Inflammatory macrophage (primary cell): ENCODE measurements at places on chromosomes 3 and 15.

- DNase-seq = no peak
These were observed 20.2 kb upstream of the PARP14 start for GRCh38 chr3:122660297-122660974.

GRCh38 chr3:190024912-190025311 is 95.8 kb downstream of the P3H2 start:
- DNase-seq = no peak

GRCh38 chr15:101045236-101045646 is 126.1 kb downstream of the LRRK1 start:
- no peak for DNase-seq

DNA sequence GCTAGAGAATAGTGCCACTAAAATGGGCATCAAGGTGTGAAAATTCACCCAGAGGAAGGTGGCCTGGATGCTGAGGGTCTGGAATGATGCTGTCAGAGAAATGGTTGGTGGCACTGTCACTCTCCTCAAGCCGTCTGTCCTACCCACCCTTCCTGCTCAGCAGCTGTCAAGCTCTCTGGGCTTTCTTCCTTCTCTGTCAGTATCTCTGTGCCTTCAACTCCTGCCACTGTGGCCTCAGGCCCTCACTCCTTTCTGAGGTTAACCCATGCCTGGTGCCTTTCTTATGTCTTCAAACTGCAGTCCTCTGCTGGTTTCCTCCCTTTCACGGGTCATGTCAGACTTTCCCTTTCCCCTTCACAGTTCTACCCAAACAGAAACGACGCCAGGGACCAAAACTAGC is 4.4 kb downstream of the MYO5C start:
- no peak for DNase-seq

DNA sequence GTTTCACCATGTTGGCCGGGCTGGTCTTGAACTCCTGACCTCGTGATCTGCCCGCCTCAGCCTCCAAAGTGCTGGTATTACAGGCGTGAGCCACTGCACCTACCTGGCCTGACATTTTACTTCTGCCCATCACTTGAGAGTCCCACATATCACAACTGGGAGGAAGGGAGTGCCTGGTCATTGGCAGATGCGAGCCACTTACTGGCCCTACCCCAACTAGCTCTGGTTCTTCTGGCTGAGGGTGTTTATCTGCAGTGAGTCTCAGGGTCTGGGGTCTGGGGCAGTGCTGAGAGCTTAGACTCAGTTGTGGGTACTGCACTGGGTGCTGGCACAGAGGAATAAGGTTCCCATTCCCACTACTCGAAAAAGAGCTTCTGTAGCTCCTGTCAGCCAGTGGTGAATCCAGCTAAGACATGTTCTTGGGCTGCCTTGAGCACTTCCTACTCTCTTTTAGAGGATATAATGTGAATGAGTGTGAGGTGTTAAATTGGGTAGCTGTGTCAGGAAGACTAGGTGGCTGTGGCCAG is 30.2 kb downstream of the DAG1 start:
- no peak for DNase-seq

DNA sequence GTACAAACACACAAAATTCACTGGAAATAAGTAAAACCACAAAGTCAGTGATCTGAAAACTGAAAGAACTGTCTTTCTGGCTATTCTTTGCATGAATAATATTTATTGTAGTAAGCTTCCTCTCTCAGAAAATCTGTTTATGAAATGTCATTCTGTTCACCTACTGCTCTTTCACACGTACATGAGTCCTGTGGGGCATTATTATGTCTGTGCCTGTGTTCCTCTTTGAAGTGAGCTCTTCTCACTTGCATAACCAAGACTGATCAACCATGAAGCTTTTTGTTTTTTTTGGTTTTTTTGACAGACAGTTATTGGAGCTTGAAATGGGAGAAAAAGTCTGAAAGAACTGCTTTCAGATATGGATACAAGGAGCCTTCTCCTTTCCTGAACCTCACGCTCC is 195.8 kb downstream of the PLCH1 start:
- no peak for DNase-seq

GRCh38 chr15:61649046-61649445 is 411.2 kb downstream of the VPS13C start:
- DNase-seq = peak; percentile 65

GRCh38 chr3:42205800-42206514 is 60.0 kb downstream of the CCK start:
- no peak for DNase-seq

GRCh38 chr3:17195856-17196604 is 311.3 kb downstream of the PLCL2 start:
- peak; percentile 41 for DNase-seq
